ENCODE measurements at places on chromosomes 4 and X.

DNA sequence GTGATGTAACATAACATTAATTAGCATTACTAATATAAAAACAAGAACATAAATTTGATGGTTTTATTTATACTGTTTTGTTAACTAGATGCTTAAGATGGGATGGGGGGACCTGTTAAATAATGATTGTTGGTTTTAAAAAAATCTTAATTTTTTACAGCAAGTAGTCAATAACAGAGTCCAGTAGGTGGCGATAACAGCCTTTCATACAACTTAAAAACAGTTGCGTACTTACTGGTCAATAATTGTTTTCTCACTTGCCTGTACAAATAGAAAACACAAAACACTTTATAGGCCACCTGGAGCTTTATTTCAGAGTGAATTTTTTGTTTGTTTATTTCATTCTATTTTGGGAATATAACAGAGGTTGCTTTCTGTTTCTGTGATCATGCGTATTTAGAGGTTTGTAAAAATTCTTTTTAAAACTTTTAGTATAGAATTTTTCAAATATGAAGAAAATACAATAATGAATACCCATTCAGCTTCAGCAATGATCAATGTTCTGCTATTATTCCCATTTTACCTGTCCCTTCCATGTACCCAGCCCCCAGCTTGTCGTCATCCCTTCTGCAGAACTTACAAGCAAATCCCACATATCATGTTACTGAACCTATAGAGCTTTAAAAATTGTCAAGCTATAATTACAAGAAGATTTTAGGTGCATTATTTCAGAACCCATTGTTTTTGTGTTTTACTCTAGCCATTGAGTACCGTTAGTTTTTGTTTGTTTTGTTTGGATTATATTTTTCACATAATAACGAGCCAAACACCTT is 97.1 kb downstream of the MRPL1 start:
- peak; percentile 10 for DNase-seq

- no peak for DNase-seq
These were observed 373.1 kb downstream of the PPARGC1A start for GRCh38 chr4:23516716-23517115.

GRCh38 chr4:36235306-36235705 is 9.0 kb downstream of the ARAP2 start:
- DNase-seq = no peak

- DNase-seq = peak; percentile 47
These were observed 38.5 kb upstream of the FGFBP2 start for GRCh38 chr4:16001484-16001858.

GRCh38 chrX:1420371-1420770 is 28.5 kb upstream of the SLC25A6 start:
- no peak for DNase-seq

DNA sequence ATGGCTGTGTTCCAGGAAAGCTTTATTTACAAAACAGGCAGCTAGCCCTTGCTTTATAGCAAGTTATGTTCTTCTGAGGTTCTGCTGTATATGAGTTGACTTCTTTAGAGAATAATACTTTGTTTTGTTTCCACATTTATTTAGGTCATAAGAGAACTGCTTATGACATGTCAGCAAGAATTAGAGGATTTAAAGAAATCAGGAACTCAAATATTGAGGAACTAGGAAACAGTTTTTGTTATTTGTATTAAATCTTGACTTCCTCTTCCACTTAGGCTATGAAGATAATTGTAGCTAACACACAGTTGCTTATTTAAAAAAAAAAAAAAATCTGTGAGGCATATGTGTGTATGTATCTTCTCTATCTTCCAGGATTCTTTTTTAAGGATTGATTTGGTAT is 14.3 kb downstream of the ZRSR2 start:
- DNase-seq = no peak

DNA sequence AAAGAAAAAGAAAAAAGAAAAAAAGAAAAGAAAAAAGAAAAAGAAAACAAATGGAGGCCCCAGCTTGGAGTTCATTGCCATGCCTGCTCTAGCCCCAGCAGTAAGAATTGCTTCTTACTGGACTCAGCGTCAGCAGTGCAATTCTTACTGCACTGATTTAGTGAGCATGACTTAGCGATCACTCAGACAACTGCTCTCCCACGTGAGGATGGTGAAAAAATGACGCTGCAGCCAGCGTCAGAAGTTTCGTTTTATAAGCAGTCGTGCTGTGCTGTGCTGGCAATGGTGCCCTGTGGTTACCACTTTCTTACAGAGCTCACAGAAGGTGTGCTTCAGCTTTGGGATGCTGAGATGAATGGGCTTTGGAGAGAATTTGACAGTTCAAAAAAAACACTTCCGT is 68.3 kb upstream of the DDX3X start:
- DNase-seq = peak; percentile 51

Data from retinal pigment epithelial cell (primary cell).